Umbilical cord (tissue), 2 donors: ENCODE measurements at places on chromosomes 5 and 9.

GRCh38 chr5:14469551-14470377, 111.8 kb upstream of the OTULINL start:
- DNase-seq = no peak

GRCh38 chr5:171783051-171783450, 2.6 kb upstream of the SMIM23 start:
- DNase-seq = peak; percentile 24

GRCh38 chr9:98978231-98978681, 34.5 kb downstream of the COL15A1 start:
- no peak for DNase-seq

DNA sequence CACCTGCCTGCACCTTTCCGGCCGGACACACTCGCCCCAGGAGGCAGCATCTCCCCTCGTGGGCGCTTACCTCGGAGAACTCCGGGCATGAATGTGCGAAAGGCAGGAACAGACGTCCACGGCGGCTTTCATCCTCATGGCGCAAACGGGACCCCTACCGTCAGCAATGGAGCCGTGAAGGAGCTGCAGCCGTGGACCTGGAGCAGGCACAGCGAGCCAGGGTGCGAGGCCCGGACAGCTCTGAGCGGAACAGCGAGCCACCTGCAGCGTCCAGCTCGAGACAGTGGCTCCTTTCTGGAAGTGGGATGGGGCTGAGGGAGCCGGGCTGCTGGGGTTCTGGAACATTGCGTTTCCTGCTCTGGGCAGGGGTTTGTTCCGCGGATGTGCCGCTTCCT, 7.8 kb upstream of the SLC6A19 start:
- DNase-seq = no peak

- peak; percentile 46 for DNase-seq
These were observed 203.3 kb downstream of the SLIT3 start for GRCh38 chr5:169097374-169098326.

DNA sequence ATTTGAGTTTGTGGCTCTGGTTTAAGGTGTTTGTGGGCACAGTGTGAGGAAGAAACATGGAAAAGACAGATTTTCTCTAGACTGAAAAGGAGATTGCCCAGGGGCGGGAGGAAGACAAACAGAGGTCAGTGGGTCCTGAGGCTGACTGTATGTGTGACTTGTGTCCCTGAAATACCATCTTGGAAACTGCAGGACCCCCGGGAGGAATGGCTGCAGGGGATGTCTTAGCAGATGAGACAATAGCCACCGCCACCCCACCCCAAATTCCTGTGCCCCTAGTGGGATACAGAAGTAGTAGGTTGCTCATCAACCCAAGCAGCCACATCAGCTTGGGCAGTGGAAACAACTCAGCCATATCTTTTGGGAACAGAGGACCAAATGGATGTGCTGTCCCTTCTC, 1.7 kb upstream of the PSAT1 start:
- DNase-seq = no peak

DNA sequence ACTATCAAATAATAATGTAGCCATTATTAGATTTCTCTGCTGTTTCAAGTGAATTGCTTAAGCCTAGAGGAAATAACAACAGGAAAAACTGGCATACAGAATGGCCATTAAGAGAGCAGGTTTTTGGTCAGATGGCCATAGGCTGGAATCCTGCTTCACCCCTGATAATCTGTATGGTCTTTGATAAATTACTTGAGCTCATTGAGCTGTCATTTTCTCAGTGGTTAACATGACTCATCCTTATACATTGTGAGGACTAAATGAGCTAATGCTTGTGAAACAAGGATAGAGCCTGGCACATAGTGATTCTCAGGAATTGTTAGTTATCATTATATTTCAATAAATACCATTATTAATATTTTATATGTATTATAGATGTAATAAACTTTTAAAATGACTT, 516.5 kb downstream of the KIF4B start:
- peak; percentile 11 for DNase-seq

GRCh38 chr5:156623381-156624040, 226.6 kb upstream of the PPP1R2B start:
- no peak for DNase-seq

GRCh38 chr9:89359751-89360261, 41.5 kb downstream of the SECISBP2 start:
- DNase-seq = no peak
